Suppressor macrophage (primary cell): ENCODE measurements at places on chromosomes 6 and 20.
A peak's percentile ranks its signal among the peaks of the same experiment; 100 is the strongest.

DNA sequence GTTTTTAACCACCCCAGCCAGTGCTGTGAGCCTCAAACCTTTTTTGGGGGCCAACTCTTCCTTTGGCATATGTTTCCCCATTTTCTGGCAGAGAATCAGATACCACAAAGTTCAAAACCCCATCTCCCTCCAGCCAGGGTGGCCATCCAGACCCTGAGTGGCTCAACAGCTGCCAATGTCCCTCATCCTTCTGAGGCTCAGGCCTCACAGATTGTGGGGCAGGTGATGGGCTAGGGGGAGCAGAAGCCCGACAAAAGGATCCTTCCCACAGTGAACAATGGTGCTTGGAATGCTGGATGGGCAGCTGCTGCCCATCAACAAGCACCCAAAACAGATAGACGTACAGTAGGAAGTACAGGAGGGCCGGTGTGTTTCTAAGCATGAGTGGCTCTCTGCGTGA, 42.6 kb upstream of the IL17A start:
- DNase-seq, result no peak

GRCh38 chr20:62900692-62901584, 25.4 kb downstream of the DIDO1 start:
- DNase-seq, result no peak

- DNase-seq, result no peak
Measured at GRCh38 chr20:6709910-6710595, 57.4 kb upstream of the BMP2 start.

DNA sequence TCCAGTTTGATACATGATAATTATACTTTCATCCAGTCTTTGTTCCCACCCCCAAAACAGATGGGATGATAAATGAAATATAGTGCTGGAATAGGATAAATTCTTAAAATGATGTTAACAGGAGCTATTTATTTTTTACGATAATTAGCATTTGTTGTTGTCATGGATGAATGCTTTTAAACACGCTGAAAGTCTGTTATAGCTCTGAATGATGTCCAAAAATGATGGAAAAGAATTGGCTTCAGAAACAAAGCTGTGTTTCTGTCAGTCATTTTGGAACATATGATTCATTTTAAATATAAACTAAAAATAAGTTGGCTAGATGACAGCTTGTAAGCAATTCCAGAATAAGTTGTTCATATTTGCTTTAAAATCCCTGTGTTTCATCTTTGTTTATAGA, 237.4 kb downstream of the GRIK2 start:
- no peak for DNase-seq

GRCh38 chr6:158485431-158485830, 74.5 kb upstream of the TMEM181 start:
- peak; percentile 60 for DNase-seq

- no peak for DNase-seq
Measured at GRCh38 chr20:59948212-59948611, 8.0 kb downstream of the FAM217B start.

- no peak for DNase-seq
Measured at GRCh38 chr6:85390775-85391174, 59.1 kb upstream of the NT5E start.

GRCh38 chr6:25434921-25435320, 155.7 kb downstream of the CARMIL1 start:
- no peak for DNase-seq

GRCh38 chr6:153616506-153616905, 422.5 kb upstream of the OPRM1 start:
- DNase-seq, result no peak

- DNase-seq, result peak; percentile 28
Measured at GRCh38 chr6:107504270-107505026, 14.5 kb downstream of the SOBP start.

- no peak for DNase-seq
Measured at GRCh38 chr6:106143665-106144064, 57.5 kb downstream of the PRDM1 start.

- no peak for DNase-seq
Measured at GRCh38 chr20:2213401-2213800, 82.4 kb upstream of the TGM3 start.

DNA sequence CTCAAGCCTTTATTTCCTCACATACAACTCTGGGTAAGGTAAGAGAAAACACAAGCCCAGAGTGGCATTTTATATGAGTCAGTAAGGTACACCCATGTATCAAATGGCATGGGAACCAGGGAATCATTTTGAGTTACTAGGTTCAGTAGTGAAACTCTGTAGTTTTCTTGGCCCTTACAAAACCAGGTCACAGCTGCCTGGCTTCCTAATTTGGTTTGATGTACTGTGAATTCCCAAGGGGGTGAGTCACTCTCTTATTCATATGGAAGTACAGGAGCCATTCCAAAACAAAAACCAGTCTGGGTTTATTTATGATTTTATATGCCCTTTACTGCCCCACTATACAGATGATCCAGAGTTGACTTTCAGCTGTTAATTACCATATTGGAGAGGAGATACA, 70.7 kb downstream of the PDE7B start:
- no peak for DNase-seq

- DNase-seq, result peak; percentile 48
Measured at GRCh38 chr6:35804996-35805736, at the start of gene LHFPL5. Gene LHFPL5 (plus strand): TSS chr6:35805352. CDS start chr6:35805671, 319 bp downstream.

GRCh38 chr6:28985462-28986164, 19.5 kb downstream of the ZNF311 start:
- DNase-seq, result peak; percentile 69

DNA sequence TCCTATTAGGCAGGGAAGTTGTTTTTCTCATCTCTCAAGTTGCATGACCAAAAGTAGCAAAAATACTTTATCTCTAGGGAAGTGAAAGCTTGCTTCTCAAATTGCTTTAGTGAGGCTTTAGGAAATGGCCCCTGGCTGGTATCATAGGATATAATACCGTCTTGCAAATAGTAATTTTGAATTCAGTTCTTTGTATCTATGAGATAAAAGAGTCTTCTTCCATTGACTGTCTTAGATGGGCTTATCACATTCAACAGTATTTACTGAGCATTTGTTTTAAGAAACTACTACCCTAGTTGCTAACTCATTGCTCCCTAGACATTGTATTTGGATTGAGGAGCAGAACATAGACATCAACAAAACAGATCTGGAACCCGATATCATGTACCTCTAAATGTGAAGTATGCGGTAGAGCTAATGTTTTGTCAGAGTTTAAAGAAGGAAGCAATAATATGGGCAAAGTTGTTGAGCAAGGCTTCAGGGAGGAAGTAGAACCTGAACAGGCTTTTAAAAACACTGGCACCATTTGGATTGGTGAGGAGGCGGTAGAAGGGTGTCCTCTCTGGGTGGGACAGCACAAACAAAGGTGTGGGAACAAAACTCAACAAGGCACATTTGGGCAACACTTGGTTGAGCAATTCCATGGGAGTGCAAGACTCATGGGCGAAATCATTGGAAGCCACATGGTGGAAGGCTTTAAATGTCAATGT, 101.5 kb downstream of the SGK1 start:
- DNase-seq, result peak; percentile 78

- no peak for DNase-seq
Measured at GRCh38 chr20:39936401-39936800, 752.6 kb downstream of the MAFB start.

- no peak for DNase-seq
Measured at GRCh38 chr6:82333781-82334180, 29.8 kb upstream of the TPBG start.

DNA sequence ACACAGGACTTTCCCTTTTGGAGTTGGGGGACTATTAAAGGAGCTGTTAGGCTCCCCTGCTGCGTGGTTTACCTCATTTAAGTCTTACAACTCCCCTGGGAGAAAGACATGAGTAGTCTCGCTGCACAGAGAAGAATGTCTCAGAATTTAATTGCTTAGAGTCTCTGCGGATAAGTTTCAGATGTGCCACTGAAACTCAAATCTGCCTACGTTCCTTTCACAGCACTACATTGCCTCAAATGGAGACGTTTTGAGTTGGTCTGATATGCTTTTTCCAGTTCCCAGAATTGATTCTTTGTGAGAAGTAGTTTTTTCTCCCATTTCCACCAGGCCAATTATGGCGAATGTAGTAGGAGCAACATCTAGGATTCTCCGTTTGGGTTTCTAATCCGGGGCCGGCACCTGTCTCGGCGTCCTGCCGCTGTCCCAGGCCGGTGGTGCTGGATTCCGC, 532 bp upstream of the SLC35F1 start:
- DNase-seq, result no peak

- DNase-seq, result peak; percentile 81
Measured at GRCh38 chr6:144659202-144660182, 374.4 kb downstream of the UTRN start.

- DNase-seq, result no peak
Measured at GRCh38 chr6:39998126-39998525, 63.9 kb upstream of the MOCS1 start.

GRCh38 chr6:53857318-53858094, 62.7 kb downstream of the LRRC1 start:
- no peak for DNase-seq

GRCh38 chr6:56638760-56639159, 3.9 kb downstream of the DST start:
- no peak for DNase-seq

- peak; percentile 96 for DNase-seq
Measured at GRCh38 chr6:119147101-119148053, 68.9 kb upstream of the FAM184A start.

GRCh38 chr6:25596928-25597818, 54.8 kb upstream of the SCGN start:
- DNase-seq, result no peak

DNA sequence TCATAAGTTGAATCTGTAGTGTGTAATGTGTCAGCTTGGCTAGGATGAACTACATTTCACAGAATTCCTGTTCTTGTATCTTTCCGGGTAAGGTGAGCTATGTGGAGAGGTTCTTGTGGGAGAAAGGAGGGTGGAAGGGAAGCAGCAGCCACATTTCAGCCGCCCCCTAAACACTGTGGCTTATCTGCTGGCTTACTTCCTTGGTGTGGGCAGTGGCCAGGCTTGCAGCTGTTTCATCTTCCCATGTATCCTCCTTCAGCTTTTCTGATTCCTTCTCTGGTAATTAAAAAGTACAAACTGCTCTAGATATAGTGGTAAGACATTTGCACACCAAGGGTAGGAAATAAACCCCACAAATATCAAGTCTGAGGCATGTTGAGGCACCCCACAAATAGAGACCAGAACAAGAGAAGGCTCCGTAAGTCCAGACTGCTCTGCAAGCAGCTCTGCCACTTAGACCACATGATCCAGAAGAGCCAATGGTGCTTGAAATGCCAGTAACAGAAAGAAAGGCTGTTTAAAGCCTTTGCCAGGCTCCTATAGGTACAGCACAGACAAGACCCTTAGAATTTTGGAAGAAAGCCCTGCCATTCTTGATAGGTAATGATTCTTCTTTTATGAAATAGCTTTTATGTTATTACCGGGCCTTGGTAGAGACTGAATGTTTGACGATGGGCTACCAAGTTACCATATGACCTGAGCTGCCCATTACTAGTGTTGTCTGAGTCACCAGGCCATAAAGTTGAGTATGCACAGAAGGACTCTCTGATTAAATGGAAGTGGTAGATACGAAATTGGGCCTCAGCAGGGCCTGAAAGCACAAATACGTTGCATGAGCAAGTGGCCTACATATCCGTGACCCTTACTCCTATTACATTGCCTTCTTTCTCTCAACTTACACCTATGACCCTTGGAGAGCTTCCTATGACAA, 215.0 kb upstream of the SGK1 start:
- no peak for DNase-seq

DNA sequence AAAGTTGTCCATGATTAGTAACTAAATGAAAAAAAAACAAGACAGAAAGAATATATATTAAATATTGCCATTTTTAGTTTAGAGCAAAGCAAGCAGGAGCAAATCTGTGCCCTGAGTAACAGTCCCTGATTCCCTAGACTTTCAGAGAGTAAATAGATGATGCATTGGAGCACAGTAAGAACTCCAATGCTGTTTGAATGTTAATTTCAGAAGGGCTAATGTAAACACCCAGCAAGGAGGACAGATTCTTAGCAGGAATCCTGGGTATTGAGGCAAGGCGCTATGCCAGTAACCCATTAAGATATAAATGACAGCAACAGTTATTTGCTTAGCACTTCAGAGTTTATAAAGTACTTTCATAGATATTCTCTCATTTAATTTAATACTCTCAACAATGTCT, 15.6 kb upstream of the NRSN1 start:
- no peak for DNase-seq

DNA sequence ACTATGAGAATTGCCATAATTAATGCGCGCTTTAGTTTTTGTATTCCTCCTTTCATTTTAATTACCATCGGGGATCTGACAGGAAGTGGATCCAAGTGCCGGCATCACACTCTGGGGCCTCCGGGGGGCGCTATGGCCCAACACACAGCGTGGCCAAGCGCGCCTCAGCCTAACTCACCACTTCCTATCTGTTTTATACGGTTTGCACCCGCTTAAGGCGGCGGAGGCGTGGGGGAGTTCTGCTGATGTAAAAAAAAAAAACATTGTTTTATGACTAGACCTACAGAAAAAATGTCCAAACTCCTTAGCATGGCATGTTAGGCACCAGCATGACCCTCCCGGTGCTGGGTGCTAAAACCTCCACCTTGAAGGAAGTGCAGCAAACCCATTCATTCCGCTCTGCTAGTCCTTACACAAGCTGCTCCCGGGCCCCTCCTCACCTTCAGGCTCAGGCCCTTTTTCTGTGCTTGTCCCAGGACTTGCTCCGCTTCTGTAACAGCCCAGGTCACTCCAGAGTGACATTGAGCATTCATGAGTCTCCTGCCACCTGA, 4.5 kb upstream of the EBF4 start:
- DNase-seq, result peak; percentile 76

- no peak for DNase-seq
Measured at GRCh38 chr20:52731093-52731492, 241.1 kb upstream of the TSHZ2 start.

DNA sequence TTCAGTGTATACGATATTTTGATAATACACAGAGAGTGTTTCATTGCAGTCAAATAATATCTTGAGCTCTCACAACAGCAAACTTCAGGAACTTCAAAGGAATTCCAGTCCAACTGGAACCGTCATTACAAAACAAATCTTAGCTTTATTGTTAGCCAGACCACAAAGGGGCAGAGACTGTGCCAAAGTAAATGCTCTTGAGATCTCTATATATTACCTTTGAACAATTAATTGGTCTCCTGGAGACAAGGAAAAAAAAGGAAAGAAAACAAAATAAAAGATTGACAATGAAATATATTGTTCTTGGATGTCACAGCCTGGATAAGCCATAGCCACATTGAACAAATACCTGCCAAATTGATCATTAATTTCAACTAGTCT, 70.0 kb downstream of the FOXC1 start:
- DNase-seq, result no peak

DNA sequence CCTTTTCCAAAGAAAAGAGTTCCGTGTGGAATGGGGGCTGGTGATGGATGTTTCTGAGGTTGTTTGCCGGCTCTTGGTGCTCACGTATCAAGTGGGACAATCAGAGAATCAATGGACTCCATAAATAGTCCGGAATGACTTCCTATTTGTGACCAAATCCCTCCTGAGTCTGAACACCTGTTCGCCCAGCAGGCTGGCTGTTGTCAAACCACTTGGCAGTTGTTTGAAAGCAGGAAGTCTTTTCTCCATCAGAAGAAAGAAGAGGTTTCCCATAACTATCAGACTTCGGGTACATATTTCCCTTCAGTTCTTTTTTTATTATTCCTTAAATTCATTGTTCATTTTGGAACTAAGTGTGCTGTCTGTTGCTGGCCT, 154.7 kb upstream of the RIN2 start:
- DNase-seq, result no peak

- DNase-seq, result peak; percentile 77
Measured at GRCh38 chr6:7042056-7042653, 65.6 kb upstream of the RREB1 start.

GRCh38 chr20:13684566-13685222, 46.0 kb upstream of the TASP1 start:
- peak; percentile 16 for DNase-seq

GRCh38 chr6:22451962-22452361, 117.4 kb upstream of the HDGFL1 start:
- no peak for DNase-seq
